ENCODE measurements at places on chromosomes 1 and 21.

- no peak for DNase-seq
Observed at GRCh38 chr1:237340892-237341291, 298.9 kb downstream of the RYR2 start.

DNA sequence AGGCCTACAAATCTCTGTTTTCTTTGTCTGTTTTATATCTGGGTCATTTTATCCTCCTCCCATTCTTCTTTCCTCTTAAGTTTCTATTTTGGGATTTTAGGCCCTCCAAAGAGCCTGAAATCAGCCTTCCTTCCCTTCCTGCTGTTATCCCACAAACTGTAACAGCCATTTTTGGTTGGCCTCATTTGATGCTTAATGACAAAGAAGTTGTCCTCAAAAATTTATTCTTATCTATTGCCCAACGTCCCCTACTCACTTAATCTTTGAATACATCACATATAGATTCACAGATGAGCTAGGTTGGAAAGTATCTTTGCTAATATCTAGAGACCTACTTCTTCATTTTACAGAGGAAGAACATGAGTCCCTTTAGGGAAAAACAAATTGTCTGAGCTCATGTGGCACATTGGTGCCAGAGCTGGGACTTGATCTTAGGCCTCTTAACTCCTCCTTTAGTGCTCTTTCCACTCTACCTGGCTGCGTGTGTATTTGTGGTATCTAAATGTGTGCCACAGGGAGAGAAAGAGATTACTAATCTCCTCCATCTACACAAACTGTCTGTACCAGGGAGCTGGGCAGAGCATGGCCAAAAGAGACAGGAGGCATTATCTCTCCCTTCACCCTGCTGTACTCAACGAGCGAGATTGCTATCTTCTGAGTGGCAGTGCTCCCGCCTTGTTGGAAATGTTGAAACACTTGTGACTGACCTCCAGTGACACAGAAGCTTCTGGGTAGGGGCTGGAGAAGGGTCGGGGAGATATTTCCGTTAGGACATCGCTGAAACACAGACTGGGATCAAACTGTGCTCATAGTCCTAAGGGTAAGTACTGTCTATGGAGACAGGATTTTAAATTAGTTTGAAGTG lies 30.1 kb downstream of the RHEX start:
- no peak for DNase-seq

GRCh38 chr1:184461321-184461720 lies 74.5 kb downstream of the C1orf21 start:
- no peak for DNase-seq

- DNase-seq, result no peak
Observed at GRCh38 chr1:211336161-211336560, 9.5 kb downstream of the TRAF5 start.

GRCh38 chr1:245213066-245213831 lies 58.5 kb downstream of the KIF26B start:
- DNase-seq, result no peak

- DNase-seq, result no peak
Observed at GRCh38 chr1:70290218-70290617, 64.3 kb downstream of the ANKRD13C start.

- DNase-seq, result no peak
Observed at GRCh38 chr1:14968251-14968851, 185.2 kb upstream of the TMEM51 start.

GRCh38 chr1:67749263-67749843 lies 64.4 kb downstream of the GADD45A start:
- no peak for DNase-seq

DNA sequence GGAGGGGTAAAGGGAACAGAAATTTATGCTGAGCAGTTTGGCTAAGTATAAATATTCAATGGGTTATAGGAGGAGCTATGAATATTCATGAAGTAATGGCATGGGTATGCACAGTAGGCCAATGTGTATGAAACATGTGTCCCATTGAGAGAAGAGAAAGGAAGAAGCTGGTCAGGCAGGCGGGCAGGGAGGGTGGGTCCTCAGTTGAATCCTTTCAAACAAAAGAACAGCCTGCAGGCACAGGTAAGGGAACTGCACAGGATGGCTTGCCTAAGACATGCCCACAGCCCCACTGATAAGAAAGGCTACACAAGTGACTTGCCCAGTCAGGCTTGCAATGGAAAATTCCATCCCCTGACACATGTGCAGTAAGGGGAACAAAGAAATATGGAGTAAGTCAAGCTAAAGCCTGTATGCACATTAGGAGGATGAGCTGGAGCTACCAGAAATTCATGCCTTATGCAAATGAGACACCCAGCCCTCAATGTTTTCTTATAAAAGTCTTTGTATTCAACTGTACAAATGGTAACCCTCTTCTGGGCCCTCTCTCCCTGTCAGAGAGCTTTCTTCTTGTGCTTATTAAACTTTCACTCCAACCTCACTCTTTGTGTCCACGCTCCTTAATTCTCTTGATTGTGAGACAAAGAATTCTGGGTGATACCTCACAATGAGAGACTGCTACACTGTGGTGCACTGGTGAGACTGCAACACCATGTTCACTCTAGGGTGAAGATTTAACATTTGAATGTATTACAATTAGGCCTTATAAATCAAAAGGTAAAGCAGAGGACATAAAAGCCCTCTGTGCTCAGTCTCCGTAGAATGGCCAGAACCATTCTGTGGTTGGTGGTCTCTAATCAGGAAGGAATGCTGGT lies 96.5 kb downstream of the ATP1B1 start:
- no peak for DNase-seq

GRCh38 chr1:228753287-228753686 lies 18.0 kb downstream of the RHOU start:
- no peak for DNase-seq

- DNase-seq, result no peak
Observed at GRCh38 chr1:119004129-119004527, 16.0 kb upstream of the TBX15 start.
